Muscle of arm (tissue), 14 donors: ENCODE measurements at places on chromosomes 16 and 17.

DNA sequence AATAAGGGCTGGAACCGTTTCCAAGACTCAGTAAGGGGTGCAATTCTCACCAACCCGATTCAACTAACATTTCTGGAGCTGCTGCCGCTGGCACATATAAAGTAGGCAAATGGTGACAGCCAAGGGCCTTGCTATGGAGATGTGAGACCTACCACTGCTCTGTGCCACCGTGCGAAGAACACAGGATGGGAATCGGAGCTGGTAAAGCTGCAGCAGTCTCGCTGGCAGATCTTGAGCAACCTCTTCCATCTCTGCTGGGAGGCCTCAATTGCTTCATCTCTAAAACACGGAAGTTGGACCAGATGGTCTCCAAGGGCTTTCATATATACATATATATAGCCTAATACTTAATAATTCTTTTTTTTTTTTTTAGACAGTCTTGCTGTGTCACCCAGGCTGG is 128.9 kb upstream of the RCVRN start:
- peak; percentile 49 for DNase-seq

DNA sequence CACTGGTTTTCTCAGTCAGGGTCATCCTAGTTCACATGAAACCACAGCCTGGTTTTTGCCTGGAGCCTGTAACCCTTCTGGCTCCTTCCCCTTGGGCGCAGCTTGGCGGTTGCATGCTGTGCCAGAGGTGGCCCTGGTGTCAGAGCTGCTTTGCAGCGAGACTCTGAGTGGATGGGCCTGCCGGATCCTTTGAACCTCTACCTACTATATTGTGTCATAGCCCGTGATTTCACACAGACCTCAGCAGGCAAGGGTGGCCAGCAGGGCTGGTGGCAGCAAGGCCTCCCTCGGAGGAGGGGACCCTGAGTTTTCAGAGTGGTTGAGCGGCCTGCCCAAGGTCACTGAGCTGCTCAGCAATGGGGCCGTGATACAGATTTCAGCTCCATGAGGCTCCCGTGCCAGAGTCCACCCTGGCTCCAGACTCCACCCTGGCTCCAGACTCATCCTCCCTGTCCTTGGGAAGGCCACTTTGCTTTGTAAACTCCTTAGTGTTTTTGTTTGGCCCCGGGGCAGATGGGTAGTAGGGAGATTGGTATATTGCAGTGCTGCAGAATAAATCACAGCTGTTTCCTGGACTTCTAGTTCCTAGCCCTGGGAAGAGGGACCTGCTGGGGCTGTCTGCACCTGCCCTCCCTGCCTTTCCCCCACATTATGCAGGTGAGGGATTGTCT is 9.7 kb downstream of the MPRIP start:
- no peak for DNase-seq

DNA sequence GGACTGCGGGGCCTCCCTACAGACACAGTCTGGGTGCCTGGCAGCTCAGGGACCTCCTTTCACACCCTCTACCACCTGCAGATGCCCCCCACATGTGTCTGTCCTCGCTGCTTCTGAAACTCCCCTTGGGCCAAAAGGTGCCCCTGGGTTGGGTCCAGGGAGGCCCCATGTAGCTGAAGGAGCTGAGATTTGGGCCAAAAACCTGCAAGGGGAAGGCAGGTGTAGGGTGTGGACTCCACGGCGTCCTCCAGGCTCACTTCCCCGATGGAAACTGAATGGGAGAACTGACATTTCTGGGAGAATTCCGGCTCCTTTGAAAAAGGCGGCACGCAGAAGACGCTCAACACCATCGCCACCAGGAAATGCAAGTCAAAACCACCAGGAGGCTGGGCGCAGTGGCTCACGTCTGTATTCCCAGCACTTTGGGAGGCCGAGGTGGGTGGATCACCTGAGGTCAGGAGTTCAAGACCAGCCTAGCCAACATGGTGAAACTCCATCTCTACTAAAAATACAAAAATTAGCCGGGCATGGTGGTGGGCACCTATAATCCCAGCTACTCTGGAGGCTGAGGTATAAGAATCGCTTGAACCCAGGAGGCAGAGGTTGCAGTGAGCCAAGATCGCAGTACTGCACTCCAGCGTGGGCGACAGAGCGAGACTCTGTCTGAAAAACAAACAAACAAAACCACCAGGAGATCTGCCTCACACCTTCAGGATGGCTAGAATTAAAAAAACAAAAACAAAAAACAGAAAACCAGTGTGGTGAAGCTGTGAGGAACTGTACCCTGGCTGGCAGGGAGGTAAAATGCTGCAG is 13.2 kb upstream of the BAIAP2 start:
- no peak for DNase-seq

DNA sequence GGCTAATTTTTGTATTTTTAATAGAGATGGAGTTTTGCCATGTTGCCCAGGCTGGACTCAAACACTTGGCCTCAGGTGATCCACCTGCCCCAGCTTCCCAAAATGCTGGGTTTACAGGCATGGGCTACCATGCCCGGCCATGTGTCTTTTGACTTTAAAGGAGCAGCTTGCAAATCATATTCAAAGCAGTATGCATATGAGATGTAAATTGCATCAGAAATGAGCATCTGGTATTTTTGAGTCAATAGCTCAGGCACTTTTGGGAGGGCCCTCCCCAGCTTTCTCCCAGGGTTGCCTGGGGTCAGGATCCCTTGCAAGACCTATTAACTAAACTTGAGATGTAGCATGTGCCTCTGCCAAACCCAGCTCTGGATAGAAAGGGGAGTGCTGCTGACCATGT is 21.5 kb downstream of the EPOP start:
- no peak for DNase-seq

DNA sequence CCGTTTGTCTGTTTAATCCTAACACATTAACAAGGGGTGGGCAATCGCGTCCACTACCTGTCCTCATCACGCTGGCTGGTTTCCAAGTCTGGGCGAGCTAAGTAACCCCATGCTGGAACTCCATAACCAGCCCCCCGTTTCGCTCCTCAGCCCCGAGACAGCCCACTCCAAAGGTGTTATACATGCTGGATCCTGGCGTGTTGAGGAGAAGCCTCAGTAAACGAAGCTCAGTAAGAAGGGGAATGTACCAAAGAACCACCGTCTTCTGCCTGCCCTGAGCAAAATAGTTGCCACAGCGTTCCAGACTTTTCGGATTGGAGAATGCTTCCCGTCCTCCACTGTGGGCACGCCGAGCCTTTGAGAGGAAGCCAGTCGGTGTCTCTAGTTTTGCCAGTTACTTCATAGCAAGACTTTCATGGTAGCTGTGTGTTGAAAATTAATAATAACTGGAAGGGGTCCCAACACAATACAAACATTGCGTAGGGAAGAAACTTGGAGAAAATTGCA is 16.1 kb upstream of the C17orf78 start:
- DNase-seq, result no peak

DNA sequence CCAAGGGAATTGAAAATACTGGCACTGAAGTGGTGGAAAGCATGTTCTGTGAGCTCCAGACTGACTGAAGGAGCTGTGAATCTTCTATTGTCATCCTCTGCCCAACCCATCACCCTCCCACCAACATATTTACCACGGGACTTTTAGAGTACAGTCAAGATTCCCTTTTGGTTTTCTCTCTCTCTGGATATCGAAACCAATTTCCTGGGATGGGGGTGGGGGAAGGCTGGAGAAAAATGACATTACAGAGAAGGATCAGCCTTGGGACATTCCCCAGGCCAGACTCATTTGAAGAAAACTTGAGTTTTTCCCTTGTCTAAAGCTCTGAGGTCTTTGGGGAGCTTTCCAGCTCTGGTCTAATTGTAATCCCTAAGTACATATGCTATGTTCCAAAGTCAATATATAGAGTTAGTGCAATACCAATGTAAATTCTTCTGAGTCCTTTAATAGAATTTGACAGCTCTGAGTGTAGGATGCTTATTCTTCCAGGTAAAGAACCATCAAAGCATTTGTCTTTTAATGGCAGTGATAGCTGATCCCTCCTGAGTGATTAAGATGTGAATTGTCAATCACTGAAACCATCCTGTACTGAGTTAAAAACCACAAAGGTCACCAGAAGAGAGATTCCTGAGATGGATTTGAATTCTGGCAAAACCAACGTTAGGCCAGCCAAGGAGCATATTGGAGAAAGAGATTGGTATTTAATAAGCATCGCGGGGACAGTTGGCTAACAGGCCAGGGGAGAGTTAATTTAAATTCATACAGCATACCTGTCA is 48.8 kb upstream of the CCL1 start:
- DNase-seq, result no peak

- DNase-seq, result no peak
Measured at GRCh38 chr17:38706505-38707216, 1.6 kb downstream of the MLLT6 start.

DNA sequence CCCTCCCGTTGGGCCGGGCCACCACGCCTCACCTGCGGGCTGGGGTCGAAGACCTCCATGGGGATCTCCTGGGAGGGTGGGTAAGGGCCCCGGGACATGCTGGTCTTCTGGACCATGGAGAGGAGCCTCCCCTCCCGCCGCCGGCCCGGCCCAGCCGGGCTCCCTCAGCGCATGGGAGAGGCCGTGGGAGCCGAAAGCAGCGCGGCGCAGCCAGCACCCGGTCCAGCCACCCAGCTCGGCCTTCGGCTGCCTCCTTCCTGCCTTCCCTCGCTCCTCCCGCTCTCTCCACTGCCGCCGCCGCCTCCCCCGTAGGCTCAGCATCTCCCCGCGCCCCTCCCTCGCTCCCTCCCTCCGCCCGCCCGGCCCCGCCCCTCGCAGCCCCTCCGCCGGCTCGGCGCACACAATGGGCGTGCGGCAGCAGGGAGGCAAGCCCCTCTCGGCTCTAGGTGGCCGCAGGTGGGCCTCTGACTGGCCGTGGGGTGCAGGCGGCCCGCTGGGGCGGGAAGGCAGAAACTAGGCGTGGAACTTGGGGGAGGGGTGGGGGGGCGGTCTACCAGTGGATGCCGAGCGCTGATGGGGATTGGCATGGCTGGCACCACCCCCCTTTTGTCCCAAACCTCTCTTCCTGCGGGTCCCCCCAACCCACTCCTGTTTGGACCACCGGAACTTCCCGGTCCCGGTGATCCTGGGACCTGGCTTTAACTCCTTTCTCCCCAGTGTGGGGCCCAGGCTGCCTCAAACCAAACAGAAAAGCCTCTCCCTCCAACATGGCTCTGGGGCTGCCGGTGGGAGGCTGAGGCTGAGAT is at the start of gene CACNB1:
Gene CACNB1, minus strand, starts transcription at position 290 of the 806 bp plus-strand sequence. Its CDS starts 174 bp downstream, at position 116.
- peak; percentile 73 for DNase-seq

DNA sequence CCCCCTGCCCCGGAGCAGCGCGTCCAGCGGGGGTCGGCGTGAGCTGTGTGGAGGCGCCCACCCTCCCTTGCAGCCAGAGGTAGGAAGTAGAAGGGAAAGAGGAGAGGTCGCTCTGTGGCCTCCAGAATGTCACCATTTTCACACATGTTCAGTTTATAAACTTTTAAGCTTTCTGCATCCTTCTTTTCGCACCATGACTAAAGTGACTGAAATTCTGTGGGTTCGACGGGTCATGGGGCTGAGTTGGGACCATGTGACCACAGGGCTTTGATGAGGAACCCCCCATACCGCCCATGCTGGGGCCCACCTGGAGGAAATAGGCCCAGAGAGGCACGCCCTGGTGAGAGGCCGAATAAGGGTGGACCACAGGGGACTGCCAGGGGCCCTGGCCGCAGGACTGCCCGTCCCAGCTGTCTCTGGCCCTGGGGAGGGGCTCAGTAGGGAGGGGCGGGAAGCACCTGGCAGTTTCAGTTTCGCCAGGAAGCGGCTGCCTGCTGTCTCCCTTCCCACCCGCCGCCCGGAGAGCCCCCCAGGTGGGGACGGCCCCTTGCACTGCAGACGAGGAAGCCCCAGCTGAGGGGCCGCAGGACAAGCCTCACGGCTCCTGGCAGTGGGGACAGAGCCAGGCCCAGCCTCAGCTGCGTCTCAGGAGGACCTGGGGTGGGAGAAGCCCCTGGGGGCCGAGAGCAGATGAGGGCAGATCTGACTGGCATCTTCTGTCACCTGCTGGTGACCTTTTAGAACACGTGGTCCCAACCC is 9.0 kb downstream of the CBFA2T3 start:
- DNase-seq, result no peak

DNA sequence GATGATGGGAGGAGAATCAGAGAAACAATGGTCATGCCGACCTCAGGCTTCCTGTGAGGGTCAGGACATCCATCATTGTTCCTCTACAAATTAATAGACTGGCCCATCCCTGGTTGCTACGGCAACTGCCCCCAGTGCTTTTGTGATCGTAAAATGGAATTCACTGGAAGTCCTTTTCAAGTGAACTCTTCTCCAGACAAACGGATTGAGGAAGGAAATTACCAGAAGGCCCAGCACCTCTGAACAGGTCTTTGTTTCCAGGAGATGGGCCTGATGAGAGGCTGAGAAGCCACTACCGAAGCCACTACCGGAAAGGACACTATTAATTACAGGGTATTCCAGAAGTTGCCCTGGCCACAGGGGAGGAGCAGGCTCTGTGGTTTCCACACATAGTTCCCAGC is 126.0 kb downstream of the MGAT5B start:
- no peak for DNase-seq

- DNase-seq, result no peak
Measured at GRCh38 chr16:1923299-1924034, 5.3 kb upstream of the HS3ST6 start.

GRCh38 chr16:84546669-84547545 is 42.4 kb upstream of the MEAK7 start:
- no peak for DNase-seq

- DNase-seq, result no peak
Measured at GRCh38 chr16:74168445-74168844, 128.2 kb upstream of the PSMD7 start.

- no peak for DNase-seq
Measured at GRCh38 chr17:79070266-79070880, 4.3 kb upstream of the ENGASE start.

DNA sequence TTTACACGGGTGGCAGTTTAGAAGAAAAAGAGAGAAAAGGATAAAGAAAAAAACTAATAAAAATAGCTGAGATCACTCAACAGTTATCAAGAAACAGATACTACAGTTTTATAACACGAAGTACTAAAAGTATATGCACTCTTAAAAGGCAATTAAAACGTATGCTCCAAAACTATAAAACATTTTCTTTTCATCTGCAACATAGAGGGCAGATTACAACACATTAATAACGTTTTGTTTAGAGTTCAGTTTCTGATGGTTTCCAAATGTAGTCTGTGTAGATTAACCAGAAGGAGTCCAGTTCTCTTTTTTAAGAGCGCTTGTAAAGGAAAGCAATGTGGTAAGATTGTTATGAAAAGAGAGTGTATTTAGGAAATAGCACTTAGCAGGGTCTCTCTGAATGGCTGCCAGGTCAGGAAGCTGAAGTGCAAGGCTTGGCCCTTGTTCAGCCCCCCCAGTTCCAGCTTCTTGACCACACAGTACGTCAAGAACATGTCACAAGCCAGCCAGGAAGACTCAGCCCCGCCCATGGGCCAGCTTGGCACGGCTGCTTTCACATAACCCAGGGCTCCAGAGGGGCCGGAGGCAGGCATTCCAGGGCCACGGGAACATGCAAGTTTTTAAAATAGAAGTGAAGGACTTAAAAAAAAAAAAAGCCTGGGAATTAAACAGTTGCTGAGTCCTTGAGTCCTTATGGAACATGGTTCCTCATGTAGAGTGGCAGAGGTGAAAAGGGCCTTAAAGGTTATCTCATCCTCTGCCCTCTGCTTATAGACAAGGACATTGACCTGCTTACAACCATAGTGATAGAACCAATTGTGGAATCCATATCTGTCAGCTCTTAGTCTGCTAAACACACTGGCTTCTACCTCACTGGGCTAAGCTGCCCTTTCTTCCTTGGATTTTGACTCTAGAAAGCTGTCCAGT is 147.4 kb upstream of the TBX2 start:
- DNase-seq, result peak; percentile 63

- no peak for DNase-seq
Measured at GRCh38 chr16:81647527-81647926, 131.6 kb upstream of the PLCG2 start.
